ENCODE measurements at places on chromosomes 3 and 15. TPM values are rescaled to one million over a fixed set of nuclear protein-coding genes. Genes with fewer than 3 reads are reported as not detected.

DNA sequence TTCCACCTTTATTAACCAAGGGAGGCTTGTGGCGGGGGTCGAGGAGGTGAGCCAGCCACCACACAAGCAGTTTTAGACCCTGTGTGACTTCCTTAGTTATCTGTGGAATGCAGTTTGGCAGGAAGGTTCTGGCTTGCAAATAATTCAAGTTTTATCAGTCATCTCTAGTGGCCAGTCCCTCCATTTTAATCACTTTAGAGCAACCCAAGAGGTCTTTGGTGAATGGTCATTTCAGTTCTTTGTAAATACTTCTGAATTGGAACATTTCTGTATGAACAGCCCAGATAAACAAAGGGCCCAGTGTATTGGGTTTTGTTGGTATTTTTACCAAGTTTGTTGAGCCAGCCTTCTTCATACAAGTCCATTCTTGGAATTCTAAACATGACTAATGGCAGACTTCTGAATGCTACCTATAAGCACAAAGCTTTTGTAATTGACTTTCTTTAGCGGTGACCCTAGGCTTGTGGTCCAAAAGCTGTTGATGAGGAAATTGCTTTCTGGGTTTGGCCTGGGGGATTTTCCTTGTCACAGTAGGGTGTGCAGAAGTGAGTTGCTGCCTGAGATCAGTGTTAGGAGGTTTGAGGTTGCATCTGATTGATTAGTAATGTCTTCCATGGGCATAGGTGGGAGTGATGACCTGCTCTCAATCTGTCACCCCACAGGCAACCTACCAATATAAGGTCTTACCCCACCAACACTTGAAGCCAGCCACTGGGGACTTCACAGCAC is 193.3 kb upstream of the TOPAZ1 start:
- no peak for DNase-seq

- no peak for DNase-seq
These were observed 59.6 kb downstream of the ABTB1 start for GRCh38 chr3:127732303-127732702.

DNA sequence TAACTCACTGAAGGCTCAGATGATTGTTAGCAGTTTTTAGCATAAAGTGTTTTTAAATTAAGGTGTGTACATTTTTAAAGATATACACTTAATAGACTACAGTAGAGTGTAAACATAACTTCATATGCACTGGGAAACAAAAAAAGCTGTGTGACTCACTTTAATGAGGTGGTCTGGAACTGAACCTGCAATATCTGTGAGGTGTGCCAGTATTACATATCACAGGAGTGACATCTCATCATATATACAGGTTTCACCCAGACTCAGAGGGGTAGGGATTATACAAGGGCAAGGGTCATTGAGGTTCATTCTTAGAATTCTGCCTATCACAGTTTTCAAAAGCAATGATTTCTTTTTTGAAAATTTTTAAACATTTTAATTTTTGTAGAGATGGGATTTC is 7.3 kb upstream of the SNRK start:
- DNase-seq = no peak

The CFAP20DC gene
- total RNA-seq = 1.1 TPM

DNA sequence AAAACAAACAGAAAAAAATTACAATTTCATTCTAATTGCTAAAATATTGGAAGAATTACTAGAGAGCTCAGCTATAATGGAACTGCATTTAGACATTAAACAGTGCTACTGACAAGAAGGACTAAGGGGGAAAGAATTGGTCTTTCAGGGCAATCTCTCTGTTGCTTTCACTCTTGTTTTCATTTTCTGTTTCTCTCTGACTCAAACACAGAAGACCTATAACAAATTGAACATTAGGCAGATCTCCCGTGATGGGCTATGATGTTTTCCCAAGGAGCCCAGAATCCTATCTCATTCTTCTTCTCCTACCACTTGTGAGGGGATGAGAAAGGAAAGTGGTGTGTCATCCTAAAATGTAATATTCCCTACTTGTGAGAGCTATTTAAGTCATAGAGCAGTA is 358.0 kb upstream of the TGFBR2 start:
- no peak for DNase-seq

The ARIH2 gene
- 152 TPM for total RNA-seq

Measured in MCF 10A (cell line).